ENCODE measurements at places on chromosomes 16 and 17.
A peak's percentile ranks its signal among the peaks of the same experiment; 100 is the strongest.

- no peak for DNase-seq
These were observed 7.7 kb upstream of the SLC38A8 start for GRCh38 chr16:84050316-84050715.

DNA sequence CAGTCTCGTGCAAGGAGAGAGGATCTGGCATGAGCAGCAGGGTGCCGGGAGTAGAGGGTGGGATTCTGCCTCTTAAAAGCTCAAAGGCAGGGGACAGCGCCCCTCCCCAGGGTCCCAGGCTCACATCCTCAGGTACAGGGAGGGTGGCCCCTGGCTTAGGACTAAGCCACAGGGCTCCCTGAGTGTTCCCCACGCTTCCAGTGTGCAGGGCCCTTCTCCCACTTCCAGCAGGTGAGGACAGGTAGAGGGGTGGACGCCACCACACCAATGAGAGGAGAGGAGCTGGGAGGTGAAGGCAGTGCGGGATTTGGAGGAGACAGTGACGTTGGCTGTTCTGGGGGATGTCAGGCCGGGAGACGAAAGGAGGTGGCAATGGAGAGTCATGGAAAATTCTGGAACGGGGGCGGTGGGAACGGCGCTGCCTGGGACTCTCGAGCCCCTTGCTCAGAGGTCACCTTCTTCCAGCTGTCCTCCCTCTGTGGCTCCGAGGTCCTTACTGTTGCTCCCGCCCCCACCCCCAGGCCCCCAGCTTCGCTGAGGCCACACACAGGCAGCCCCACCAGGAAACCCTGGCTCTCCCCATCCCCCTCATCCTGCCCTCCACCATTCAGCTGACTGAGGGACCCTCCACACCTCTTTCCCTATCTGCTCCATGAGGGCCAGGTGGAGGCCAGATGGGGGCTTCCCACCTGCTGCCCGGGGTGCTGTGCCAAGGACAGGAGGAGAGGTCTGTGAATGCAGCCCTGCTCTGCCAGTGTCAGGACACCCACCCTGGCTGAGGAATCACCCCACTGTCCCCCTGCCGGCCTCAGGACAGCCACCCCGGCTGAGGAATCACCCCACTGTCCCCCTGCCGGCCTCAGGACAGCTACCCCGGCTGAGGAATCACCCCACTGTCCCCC, 57.7 kb upstream of the ACSF3 start:
- DNase-seq, result no peak

- DNase-seq, result no peak
These were observed 9.1 kb downstream of the USP31 start for GRCh38 chr16:23140107-23140506.

- no peak for DNase-seq
These were observed 221.3 kb upstream of the KCNJ16 start for GRCh38 chr17:69853541-69854224.

GRCh38 chr16:47278306-47278970, 134.7 kb upstream of the NETO2 start:
- DNase-seq, result peak; percentile 50

DNA sequence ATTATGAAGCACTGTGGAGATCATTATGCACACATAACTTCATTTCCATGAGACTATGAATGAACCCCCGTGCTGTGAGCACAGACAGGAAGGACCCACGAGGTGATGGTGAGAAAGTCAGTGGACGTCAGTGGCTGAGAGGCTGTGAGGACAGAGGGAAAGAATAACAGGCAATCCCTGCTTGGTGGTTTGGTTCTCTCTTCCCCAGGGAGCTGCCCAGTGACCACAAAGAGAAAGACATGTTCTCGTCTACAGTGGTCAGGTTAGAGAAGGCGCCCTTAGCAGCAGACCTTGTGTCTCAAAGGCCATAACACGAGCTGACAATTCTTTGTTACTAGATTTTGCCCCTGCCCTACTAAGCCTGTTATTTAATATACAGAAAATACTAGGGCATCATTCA, 609.2 kb downstream of the TOX3 start:
- DNase-seq, result no peak

- peak; percentile 27 for DNase-seq
These were observed 4.1 kb downstream of the SLC9A5 start for GRCh38 chr16:67252609-67253497.

DNA sequence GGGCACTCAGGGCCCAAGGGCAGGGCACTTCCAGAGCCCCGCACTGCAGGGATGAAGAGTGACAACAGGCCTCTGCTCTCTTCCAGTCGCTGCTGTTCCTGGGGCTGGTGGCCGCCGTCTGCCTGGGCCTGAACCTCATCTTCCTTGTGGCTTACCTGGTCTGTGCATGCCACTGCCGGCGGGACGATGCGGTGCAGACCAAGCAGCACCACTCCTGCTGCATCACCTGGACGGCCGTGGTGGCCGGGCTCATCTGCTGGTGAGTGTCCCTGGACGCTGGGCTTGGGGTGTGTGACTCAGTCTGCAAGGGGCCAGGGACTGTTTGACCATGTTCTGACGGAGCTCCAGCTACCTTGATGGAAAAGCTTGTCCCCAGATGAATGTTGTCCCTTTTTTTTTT, 9.0 kb downstream of the TTYH2 start:
- DNase-seq, result no peak

GRCh38 chr16:12096157-12096777, 119.7 kb downstream of the SNX29 start:
- peak; percentile 72 for DNase-seq

DNA sequence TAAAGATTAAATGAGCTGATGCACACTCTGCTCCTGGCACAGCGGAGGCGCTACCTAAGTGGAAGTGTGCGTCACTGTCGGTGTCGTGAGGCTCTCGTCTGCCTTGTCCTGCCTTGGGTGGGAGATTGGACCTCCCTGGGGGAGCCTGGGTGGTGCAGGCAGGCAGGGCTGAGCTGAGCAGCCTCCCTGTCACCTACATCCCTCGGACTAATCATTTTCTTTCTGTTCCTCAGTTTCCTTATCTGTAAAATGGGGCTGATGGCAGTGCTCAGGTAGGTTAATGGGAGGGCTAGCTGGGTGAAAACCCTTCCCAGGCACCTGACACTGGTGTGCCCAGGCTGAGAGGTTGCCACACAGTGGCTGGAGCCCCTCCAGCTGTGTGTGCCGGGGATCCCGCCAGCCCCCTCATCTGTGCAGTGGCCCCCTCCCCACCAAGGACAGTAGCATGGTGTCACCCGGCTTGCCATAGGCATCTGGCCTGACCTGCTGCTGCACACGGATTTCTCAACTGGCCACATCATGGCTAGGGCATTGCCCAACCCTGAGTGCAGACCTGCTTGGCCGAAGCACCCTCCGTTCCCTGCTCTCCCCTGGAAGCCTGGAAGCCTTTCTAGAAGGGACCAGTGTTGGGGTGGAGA, 4.3 kb downstream of the ADCY7 start:
- no peak for DNase-seq

- DNase-seq, result no peak
These were observed 105.4 kb downstream of the STX8 start for GRCh38 chr17:9470171-9470570.

DNA sequence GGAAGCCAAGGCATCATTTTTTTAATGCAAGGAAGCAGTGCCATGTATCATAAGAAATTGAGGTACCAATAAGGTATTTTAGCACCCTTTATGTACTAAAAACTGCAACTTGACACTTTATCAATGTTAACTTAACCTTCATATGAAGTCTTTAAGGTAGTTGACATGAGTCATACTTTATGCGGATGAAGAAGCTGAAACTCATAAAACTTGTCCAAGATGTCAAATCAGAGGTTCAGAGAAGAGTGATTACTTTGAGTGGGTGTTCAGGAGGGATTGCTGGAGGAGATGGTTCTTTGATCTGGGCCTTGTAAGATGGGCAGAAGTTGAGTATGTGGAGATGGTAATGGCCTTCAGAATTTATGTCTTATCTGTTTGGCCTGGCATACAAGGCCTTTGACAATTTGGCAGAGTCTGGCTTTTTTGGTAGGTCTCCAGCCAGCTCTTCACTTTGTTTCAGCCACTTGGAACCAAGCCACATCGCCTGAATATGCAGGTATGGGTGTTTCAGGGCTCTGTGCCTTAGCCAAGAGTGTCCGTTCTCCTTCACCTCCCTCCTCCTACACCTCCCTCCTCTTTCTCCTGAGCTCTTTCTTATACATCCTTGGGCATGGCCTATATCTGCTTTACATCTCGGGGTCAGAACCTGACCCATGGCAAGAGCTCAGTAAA, 23.7 kb downstream of the YPEL2 start:
- no peak for DNase-seq

DNA sequence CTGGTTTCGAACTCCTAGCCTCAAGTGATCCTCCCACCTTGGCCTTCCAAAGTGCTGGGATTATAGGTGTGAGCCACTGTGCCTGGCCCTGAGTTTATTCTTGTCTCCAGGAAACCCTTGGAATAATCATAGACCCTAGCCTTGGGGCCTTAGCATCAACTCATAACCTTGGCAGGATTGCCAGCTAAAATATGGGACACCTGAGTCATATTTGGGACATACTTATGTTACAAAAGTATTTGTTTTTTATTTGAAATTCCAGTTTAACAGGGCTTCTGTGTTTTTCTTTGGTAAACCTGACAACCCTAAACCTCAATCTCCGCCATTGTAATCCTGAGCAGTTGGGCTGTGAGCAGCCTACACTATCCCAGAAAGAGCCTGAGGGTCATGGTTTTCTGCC, 28.6 kb upstream of the TNS4 start:
- DNase-seq, result no peak

- no peak for DNase-seq
These were observed 25.0 kb downstream of the TAC4 start for GRCh38 chr17:49822829-49823228.

DNA sequence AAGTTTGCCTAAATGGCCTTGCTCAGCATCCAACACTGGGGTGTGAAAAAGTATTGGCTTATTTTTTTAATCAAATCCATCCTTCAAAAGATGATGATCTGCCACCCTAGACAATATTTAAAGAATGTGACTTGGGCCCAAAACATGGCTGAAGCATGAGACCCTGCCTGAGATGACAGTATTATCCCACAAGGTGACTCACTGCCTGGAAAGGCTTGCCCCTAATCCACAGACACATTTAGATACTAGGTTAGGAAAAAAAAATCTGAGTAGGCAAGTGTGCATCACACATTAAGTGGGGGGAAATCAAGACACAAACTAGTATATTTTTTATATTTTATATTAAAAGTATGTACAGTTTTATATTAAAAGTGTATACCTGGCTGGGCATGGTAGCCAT, 38.4 kb downstream of the TOM1L2 start:
- no peak for DNase-seq

All from NCI-H2171 treated with DMSO at 0.1 percent for 48 hours (cell line).